Activated CD4-positive, alpha-beta T cell treated with anti-CD3 and anti-CD28 coated beads, Interleukin-2, amount 10 ng/mL, durations not matched to agents 24 days and 14 days (primary cell): ENCODE measurements at places on chromosomes 5 and 9. TPM values are rescaled to one million over a fixed set of nuclear protein-coding genes. Genes with fewer than 3 reads are reported as not detected.

GRCh38 chr5:152456815-152457443, 51.9 kb upstream of the NMUR2 start:
- no peaks in the 10 kb centered on the region for H3K4me1 ChIP-seq
- H3K27me3 ChIP-seq, result no peaks in the 10 kb centered on the region
- no peak for DNase-seq
- H3K27ac ChIP-seq, result no peak overlapping the region
- no peak overlapping the region for H3K4me3 ChIP-seq

DNA sequence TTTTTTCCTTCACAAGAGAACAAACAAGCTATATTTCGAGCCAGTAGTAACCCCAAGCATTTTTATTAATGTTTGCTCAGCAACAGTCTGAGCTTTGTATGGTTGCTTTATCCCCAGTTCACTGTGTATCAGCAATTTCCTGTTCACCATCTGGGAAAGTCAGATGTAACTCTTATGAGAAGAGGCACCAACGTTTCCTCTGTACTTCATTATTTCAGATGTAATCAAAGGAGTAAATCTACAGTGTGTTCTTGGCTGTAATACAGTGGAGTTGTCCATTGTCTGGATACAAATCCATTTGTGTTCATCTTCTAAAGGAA, 340.2 kb downstream of the ARRDC3 start:
- H3K27me3 ChIP-seq, result peaks cover 12% of the 10 kb centered on the region
- no peak for DNase-seq
- no peak overlapping the region for H3K27ac ChIP-seq
- no peaks in the 10 kb centered on the region for H3K4me1 ChIP-seq
- no peaks in the 10 kb centered on the region for H3K36me3 ChIP-seq
- H3K4me3 ChIP-seq, result no peak overlapping the region

GRCh38 chr5:64557911-64558310, 52.1 kb downstream of the RGS7BP start:
- no peaks in the 10 kb centered on the region for H3K27me3 ChIP-seq
- no peak overlapping the region for H3K4me3 ChIP-seq
- no peaks in the 10 kb centered on the region for H3K36me3 ChIP-seq
- no peak overlapping the region for H3K27ac ChIP-seq
- H3K4me1 ChIP-seq, result no peaks in the 10 kb centered on the region

DNA sequence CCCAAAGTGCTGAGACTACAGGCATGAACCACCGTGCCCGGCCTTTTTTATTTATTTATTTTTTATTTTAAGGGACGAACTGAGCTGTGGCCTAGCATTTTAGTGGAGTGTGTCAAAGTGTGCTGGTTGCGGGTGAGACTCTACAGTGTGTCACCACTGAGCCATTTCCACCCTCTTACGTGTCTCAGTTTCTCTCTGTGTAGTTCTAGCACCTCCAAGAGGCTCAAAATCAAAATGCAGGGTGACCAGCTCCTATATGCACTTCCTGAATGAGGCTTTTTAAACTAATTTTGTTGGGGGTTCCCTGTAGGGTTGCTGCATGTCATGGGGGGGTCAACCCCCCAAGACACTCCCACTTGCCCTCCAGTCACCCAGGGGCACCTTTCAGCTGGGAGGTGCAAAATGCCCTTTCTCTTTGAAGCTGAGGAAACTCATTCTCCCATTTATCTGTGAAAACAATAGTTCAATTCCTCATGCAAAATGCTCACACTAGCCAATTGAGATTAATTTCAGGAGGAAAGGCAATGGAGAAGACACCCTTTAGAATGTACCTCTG, 69.3 kb downstream of the COL15A1 start:
- no peak for DNase-seq
- H3K27ac ChIP-seq, result peak overlapping the region; percentile 90
- peaks cover 16% of the 10 kb centered on the region for H3K36me3 ChIP-seq
- peaks cover 24% of the 10 kb centered on the region for H3K4me1 ChIP-seq
- H3K27me3 ChIP-seq, result no peaks in the 10 kb centered on the region

DNA sequence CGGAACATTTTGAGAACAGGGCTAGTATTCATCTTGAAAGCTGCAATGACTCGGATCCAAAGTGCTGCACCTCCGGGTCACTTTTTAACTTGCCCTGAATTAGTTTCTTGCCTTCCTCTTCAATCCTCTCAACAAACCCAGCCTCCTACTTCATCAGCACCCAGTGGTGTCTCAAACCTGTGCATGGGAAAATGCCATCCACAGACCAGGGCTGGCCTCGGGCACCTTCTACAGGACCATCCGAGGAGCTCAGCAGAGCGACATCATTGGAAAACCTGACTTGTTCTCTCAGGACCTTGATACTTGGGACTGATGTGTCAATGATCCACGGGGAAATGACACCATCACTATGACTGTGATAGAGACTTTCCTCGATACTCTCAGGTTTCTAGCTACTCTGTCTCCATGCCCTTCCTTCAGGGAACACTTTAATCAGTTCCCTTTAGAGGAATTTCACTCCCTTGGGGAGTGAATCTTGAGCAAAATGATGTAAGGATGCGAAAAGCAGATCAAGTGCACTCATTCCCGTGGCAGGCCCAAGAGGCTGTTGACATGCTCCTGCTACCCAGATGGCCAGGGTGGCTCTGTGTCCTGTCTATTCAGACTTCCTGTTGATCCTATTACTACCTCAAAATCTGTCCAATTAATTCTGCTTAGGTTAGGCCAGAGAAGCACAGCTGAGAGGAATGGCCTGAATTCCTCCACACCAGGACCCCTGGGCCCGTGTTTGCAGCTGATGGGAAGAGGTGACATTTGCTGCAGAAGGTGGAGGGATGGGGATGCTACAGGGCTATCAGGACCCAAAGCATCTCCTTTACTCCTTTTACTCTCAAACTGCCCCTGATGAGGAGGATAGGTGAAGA, 96.5 kb upstream of the SLC25A48 start:
- H3K27ac ChIP-seq, result no peak overlapping the region
- no peak for DNase-seq
- no peak overlapping the region for H3K4me3 ChIP-seq
- no peaks in the 10 kb centered on the region for H3K36me3 ChIP-seq

DNA sequence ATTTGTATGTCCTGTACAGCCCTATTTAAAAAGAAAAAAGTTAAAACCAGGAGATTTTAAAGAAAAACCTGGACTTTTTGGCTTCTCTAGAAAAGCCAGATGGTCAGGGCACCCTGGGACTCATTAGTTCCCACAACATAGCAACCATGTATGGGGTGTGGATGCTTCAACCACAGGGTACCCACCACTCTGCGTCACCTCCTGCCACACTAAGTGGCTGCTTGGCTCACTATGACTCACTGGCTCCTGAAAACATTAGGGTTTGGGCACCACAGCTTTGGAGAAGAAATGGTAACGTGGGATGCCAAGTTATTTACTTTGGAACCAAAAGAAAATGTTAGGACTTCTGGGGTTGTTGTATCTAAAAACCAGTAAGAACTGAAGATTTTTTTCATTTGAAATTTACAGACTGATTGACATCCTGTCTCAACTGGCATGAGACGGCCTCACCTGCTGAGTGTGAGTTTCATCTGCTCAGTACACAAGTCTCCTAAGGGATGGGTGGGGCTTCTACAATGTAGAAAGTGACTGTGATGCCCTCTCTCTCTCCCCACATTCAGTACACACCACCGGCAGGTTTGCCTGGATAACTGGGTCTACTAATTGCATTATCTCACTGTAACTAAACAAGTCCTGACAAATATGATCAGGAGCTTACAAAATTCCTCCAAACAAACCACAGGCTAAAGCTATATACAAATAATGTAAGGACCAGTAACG, 103.9 kb downstream of the ESM1 start:
- DNase-seq, result no peak
- peaks cover 75% of the 10 kb centered on the region for H3K27me3 ChIP-seq
- no peak overlapping the region for H3K4me3 ChIP-seq
- peaks cover 12% of the 10 kb centered on the region for H3K4me1 ChIP-seq
- no peaks in the 10 kb centered on the region for H3K36me3 ChIP-seq

PPP2R2B gene
- total RNA-seq, result 0.12 TPM in 1 of 2 replicates, not detected in the other

EPB41L4A gene
- not detected in 2 replicates for total RNA-seq

FGD3 gene
- 39.5 and 39.7 TPM in 2 replicates for total RNA-seq

TBCA gene
- total RNA-seq, result 199 and 207 TPM in 2 replicates

GRM6 gene
- total RNA-seq, result not detected in 2 replicates

EGFLAM gene
- not detected in 2 replicates for total RNA-seq
